ENCODE measurements at places on chromosomes 1 and 21. TPM values are rescaled to one million over a fixed set of nuclear protein-coding genes. Genes with fewer than 3 reads are reported as not detected.

DNA sequence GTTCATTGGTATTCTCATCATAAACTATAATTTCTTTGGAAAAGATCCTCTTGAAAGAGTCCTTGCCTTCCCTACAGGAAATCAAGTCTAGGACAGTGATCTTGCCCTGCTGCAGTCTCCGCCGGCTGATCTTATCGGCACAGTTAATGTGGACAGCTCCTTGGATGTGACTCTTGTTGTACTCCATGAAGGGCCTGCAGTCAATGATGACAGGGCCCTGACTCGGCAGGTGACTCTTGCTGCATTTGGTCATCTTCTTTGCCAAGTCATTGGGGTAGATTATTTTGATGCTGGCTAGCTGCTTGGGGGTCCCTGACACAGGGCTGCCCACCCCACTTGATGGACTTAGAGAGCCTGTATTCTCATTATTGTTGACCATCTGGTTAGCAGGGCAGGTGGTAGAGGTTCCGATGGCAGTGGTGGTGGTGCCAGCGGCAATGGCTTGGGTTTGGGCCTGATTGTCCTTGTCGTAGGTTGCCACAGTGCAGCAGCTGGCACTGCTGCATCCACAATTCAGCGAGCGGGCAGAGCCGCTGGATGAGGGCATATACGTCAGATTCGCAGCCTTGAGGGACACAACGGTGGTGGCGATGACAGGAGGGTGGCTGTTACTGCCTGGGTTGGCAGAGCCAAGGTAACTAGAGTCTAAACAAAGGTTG lies 2.7 kb downstream of the DUSP10 start:
- no peak for DNase-seq

- no peak for DNase-seq
Observed at GRCh38 chr1:223837206-223837605, 8.5 kb downstream of the TP53BP2 start.

The ETV3L gene
- not detected for total RNA-seq

DNA sequence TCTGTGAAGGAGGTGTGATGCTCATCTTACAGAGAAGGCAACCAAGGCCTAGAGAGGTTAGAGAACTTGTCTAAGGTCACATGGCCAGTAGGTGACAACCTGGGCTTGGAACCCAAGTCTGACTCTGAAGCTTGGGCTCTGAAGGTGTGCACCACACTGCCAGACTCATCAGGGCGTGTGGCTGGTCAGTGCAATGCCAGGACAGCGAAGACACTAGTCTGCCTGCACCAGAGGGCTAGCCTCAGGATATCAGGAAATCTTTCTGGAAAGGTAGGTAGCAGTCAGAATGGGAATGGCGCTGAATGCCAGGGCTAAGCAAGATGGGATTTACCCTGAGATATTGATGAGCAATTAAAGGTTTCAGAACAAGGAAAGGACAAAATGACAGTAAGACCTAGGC lies 34.9 kb downstream of the ELK4 start:
- DNase-seq: no peak

The OR2AK2 gene
- total RNA-seq: not detected

The GRIK3 gene
- total RNA-seq: not detected

DNA sequence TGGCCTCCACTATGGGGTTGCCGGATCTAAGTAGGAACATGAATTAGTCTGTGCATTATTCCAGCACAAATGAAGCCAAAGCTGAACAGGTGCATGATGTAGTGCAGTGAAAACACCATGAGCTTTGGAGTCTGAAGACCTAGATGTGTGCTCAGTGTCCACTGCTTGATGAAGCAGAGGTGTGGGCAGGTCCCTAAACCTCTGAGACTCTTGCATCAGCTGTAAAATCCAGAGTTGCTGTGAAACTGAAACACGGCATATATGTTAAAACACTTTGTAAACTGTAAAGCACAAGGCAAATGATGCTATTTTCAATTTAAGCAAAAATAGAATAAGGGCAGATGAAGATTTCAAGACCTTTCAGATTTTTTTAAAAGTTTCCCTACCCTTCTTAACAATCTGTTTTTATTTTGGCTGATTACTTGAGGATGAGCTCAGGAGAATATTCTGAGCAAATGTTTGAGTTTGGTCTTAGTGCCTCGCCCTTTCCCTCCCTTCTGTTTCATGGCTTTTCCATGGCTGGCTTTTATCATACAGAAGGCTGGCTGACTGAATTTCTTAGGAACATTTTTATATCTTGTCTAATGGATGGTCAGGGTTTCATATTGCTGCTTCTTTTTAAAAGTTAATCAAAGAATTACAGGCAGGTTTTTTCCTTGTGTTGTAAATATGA lies 221.8 kb downstream of the NTNG1 start:
- no peak for DNase-seq

DNA sequence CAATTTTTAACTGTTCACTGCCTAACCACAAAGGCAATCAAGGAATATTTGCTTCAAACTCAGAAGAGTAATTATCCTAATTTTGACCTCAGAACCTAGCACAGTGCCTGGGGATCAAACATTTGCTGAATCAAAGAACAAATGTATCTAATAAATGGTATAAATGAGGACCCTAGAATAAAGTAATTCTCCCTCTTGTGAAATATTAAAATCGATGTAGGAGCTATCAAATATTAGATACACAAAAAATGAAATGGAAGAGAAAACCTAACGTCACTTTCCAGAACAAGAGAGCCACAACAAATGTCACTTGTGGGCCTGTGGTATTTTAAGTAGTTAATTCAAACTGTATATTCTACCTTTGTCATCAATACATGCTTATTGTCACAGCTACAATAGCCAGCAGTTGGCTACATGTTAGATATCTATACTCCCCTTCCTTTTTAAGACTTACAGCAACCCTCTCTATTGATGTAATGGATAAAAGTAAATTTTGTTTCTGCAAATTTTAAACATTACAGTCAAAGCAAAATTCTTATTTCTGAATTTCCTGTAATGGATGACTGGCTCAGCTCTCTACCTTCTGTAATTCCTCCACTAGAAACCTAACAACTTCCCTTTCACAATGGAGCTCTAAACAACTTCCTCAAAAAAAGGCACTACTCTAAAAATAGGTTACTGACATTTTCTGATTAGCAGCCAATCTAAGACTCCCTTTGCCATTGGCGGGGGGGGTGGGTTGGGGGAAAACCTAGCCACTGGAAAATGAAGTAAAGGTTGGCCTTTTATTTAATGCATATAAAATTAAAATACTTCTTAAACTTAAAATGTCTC lies 37.6 kb downstream of the PUM1 start:
- DNase-seq: no peak

The SERTAD4 gene
- not detected for total RNA-seq

- DNase-seq: no peak
Observed at GRCh38 chr21:28345934-28346333, 646.7 kb downstream of the LTN1 start.

- no peak for DNase-seq
Observed at GRCh38 chr1:184114818-184115398, 63.4 kb downstream of the TSEN15 start.

DNA sequence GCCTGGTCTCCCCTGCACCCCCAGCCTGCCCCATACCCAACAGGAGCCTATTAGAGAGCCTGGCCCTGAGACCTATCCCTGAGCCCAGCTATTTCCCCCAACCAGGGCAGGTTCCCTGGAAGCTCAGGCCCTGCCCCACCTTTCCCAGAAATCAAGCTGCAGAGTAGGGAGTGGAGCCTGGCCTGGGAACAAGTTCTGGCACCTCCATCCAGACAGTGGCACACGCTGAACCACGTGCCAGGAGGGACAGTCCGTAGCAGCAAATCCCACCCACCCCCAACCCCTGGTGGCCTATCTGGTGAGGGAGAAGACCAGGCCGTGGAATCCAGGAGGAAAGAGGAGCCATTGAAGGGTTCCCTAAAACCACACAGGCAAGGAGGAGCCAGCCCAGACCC lies 22.6 kb downstream of the TNNT2 start:
- no peak for DNase-seq

The CDKN2C gene
- total RNA-seq: 13.5 TPM

DNA sequence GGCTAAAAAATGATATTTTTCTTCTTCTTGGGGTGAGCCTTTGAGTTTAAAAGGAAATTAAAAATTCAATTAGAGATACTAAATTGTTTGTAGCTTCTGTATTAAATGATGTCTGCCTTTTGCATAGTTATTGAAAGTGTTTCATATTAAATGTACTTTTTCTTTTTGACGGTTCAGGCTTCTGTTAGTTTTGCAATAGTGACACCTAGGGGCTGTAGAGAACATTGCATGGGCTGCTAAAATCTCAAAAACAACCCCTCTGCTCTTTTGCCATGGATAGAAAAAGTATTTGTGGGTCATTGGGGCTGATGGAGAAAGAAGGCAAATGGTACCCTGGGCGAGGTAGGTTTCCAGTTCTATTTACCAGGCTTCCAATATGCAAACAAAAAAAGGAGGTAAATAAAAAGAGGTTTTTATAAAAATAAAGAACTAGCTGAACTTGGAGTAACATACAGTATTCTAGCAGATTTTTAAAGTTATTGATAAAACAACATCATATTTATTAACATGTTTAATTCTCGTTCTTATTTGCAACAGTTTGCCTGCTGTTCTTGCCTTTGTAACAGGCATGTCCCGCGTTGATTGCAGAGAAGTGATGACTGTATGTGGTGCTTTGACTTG lies 115.4 kb upstream of the HOOK1 start:
- DNase-seq: peak; percentile 19

GRCh38 chr21:38819719-38820159 lies 14.0 kb downstream of the ETS2 start:
- no peak for DNase-seq

DNA sequence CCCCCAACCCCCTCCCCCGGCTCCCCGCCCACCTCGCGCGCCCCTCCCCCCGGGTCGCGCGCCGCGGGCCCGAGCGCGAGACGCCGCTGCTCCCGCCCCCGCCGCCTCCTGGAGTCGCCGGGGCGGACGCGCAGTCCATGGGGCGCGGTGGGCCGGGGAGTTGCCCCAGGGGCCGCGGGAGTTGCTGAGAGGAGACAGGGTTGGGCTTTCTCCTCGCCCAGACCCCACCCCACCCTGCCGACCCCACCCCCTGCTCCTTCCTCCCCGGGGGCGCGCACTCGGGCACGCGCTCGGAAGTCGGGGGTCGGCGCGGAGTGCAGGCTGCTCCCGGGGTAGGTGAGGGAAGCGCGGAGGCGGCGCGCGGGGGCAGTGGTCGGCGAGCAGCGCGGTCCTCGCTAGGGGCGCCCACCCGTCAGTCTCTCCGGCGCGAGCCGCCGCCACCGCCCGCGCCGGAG lies at the start of gene LAMC1:
Gene LAMC1, plus strand, starts transcription at position 275 of the 455 bp plus-strand sequence. CDS start 297 bp downstream, outside the sequence.
- DNase-seq: peak; percentile 12

The SLAMF6 gene
- 55.5 TPM for total RNA-seq

GRCh38 chr1:154186177-154186576 lies 5.7 kb downstream of the TPM3 start:
- DNase-seq: peak; percentile 90

DNA sequence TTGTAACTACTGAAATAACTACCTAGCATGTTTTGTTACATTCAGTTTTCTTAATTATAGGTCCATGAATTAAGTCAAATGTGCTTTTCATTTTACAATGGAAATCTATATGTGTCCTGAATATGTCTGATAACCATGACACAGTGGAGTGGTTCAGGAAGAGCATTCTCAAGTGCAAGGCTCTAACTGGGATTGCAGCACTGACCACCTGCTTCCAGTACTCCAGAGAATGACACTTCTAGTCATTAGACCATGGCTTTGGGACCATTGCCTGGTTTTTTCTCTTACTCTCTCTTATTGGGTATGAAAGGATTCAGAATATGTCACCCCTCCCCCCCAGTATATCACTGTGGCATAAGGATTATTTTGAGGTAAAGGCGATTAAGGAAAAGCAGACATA lies 204.9 kb upstream of the CACYBP start:
- no peak for DNase-seq

The EPS8L3 gene
- not detected for total RNA-seq

GRCh38 chr1:24096009-24096738 lies 15.8 kb downstream of the MYOM3 start:
- no peak for DNase-seq

- DNase-seq: no peak
Observed at GRCh38 chr1:222392556-222392955, 155.3 kb downstream of the HHIPL2 start.

- DNase-seq: no peak
Observed at GRCh38 chr1:227945891-227946623, 1.7 kb downstream of the WNT9A start.

The FCRLB gene
- total RNA-seq: 0.10 TPM

The MCOLN2 gene
- 8.4 TPM for total RNA-seq

DNA sequence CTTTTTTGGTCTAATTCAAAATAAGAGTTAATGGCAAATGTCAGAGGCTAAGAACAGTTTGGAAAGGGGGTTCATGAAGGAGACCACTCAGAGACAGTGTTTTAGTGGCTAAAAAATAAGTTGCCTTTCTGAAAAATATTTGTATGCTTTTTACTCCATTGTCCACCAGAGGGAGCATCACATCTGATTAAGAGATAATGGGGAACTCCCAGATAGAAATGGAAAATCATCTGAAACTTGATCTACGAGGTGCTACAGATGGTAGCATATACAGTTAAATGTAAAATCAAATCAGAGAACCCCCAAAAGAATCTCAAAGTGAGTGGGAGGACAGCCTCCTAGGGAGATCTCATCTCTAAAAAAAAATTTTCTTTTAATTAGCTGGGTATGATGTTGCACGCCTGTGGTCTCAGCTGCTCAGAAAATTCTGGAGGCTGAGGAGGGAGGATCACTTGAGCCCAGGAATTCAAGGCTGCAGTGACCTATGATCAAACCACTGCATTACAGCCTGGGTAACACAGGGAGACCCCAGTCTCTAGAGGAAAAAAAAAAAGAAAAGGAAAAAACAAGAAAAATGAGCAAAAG lies 9.7 kb downstream of the SMYD3 start:
- no peak for DNase-seq

DNA sequence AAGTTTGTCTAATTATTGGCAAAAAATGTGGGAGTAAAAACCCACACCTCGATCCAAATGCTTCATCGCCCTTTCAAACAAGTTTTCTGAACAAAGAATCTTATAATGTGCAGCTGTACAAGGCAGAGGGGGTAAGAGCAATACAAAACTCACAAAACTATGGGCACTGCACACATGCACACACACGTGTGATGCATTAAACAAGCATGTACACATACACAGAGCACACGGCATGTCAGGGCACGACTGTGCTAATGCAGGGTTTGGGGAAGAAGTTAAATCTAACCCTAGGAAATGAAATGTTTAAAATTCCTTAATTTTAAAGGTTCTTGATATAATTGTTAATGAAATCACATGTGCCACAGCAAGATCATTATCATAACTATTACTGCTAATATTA lies 264.0 kb downstream of the SEC16B start:
- DNase-seq: no peak

The RASAL2 gene
- total RNA-seq: not detected

GRCh38 chr1:159897962-159898361 lies 2.0 kb downstream of the CFAP45 start:
- DNase-seq: no peak

DNA sequence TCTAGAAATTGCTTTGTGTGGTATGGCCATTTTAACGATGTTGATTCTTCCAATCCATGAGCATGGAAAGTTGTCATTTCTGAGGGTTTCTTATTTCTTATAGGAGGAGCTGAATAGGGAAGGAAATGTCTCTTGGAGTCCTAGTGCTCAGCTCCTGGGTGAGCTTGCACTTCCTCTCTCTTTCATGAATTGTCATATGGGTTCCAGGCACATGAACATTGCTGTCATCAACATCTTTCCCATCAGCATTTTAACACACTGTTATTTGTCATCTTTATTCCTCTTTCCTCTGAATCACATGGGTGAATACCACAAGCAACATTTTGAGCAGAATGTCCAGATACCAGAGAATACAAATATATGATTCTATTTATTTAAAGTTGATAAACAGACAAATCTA lies 23.4 kb downstream of the SLAMF6 start:
- DNase-seq: no peak

GRCh38 chr1:26874896-26875295 lies 11.9 kb downstream of the SFN start:
- DNase-seq: no peak
